NCI-H345 (cell line): ENCODE measurements at places on chromosomes 6 and 20.

DNA sequence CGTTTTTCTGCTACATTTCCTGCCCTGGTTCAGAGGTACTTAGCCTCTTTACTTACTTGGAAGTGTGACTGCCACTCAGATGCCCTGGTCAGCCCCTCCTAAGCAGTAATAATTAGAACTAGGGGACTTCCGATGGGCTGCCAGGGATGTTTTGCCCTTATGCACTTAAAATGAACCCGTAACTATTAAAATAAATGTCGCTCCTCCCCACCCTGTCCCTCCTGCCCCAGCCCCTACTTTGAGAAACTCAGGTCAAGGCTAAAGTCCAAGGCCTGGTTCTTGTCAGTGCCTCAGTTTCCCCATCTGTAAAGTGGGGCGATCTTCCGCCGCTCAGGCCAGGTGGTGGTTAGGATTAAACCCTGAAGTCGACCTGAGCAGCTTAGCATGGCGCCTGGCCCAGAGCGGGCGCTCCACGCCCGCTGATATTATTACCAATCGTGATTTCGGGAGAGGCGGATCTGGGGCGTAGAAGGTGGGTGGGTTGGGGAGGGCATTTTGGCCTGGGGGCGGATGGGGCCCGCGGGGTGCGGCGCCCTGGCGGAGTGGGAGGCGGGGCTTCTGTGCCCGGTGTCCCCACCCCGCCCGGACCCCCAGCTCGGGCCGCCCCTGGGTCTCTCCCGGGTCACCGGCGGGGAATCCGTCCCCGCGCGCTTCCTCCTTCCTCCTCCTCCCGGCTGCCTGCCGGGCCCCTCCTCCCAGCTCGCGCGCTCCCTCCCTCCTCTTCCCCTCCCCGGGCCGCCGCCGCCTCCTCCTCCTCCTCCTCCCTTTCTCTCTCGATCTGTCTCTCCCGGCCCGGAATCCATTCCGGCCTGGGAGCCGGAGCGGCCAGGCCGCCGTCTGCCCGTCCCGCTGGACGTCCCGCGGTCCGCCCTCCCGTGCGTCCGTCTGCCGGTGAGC is at the start of gene SRC:
Gene SRC (plus strand): TSS at position 802 of the 897 bp plus-strand sequence. CDS start 38,014 bp downstream, outside the sequence.
- peak; percentile 45 for DNase-seq

GRCh38 chr6:137799950-137800568 is 67.0 kb upstream of the TNFAIP3 start:
- peak; percentile 23 for DNase-seq

- DNase-seq = no peak
Measured at GRCh38 chr6:167754691-167755090, 72.0 kb upstream of the AFDN start.

DNA sequence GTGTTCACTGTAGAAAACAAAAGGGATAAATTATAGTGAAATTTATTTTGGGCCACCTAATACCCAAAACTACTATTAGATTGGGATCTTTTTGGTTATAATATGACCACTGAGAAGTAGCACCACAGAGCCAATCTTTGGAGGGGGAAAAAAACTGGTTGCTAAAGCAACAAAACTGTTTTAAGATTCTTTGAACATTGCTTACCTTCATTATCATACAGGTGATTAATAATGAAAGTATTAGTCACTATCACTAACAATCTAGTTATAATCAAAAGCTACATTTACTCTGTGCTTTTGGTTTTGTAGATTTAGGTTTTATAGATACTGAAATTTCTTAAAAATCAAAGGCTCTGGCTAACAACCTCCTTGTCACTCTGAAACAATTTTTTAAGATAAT is 31.7 kb downstream of the STX7 start:
- DNase-seq = no peak

DNA sequence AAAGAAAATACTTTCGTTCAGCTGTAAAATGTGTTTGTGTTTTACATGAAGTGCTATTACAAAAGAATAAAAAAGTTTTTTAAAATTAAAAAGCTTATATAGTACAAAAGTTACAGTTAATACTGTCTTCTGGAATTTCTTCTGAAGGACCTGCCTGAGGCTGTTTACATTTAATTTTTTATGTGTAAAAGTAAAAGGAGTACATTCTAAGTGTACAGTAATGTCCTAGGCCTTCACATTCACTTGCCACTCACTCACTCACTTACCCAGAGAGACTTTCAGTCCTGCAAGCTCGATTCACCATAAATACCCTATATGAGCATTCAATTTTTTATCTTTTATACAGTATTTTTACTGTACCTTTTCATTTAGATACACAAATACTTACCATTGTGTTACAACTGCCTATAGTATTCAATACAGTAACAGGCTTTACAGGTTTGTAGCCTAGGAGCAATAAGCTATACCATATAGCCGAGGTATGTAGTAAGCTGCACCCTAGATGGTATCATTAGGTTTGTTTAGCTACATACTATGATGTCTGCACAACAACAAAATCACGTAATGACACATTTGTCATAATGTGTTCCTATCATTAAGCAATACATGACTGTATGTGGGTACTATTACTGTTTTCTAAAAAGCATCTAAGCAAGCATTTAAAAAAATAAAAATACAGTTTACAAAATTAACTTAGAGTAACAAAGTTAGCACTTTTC is 33.0 kb downstream of the RNF146 start:
- no peak for DNase-seq

- DNase-seq = no peak
Measured at GRCh38 chr20:47241345-47241781, 115.1 kb downstream of the ZMYND8 start.

DNA sequence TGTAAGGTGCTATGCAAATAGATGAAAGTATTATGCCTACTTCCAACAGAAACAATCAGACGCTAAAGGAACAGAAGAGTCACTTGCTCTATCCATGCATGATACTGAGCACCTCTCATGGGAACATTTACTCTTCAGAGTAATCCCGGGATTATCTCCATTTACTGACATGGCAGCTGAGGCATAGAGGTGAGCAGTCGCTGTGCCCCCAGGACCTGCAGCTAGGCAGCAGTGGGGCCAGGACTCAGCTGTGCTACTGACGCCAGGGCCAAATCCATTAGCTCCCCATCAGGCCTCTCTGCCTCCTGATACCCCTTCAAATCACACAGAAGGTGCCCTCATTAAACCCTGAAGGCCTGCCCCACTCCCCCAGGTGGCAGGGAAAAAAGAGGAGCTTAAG is 51.9 kb downstream of the TRAM2 start:
- DNase-seq = no peak

DNA sequence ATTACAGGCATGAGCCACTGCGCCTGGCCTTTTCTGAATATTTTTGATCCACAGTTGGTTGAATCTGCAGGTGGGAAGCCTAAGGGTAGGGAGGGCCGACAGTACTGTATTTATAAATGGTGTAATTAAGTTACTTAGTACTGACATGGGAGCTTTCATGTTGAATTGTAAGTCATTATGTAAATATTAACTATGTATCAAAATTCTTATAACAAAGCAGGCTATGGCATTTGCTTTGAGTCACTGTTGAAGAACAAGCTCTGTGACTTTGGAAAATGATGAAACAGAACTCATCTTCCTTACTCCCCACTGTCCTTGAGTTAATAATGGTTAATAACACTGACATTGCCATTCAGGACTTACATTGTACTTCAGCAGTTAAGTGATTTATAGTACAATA is 63.0 kb upstream of the TXNDC5 start:
- no peak for DNase-seq

DNA sequence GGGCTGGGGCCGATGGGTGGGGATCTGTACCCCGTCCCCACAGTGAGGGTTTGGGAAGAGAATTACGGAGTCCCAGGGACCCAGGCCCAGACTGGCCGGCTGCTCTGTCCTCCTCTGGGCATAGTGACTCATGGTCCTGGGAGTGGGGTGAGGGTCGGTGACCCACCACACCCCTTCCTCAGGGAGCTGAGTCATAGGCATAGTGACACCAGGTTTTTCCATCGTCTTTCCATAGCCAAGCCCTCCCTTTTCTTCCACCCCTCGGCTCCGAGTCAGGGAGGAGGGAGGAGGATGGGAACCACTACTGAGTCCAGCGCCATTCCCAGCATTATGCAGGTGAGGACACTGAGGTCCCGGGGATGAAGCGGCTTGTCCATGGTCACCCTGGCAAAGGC is 8.9 kb downstream of the CYP21A2 start:
- no peak for DNase-seq

- no peak for DNase-seq
Measured at GRCh38 chr6:43509142-43509983, 783 bp downstream of the LRRC73 start.

DNA sequence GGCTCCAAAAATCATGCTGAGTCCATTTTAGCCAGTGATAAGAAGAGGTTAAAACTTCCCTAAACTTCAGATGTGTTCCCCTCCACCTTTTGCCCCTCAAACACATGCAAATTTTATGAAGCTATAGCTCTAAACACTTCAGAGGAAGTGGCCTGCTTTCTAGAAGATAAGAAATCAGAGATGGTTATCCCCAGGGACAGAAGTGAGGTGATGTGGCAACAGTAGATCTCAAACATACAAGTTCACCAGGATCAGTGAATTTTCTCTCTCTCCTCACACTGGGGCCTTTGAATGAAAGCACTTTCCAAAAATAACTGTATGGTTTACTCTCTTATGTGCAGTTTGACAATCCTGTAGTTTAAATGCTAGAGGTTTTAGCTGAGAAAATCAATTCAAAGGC is 332.0 kb downstream of the BTBD9 start:
- DNase-seq = no peak

- no peak for DNase-seq
Measured at GRCh38 chr6:119215885-119216590, 133.5 kb downstream of the MAN1A1 start.

DNA sequence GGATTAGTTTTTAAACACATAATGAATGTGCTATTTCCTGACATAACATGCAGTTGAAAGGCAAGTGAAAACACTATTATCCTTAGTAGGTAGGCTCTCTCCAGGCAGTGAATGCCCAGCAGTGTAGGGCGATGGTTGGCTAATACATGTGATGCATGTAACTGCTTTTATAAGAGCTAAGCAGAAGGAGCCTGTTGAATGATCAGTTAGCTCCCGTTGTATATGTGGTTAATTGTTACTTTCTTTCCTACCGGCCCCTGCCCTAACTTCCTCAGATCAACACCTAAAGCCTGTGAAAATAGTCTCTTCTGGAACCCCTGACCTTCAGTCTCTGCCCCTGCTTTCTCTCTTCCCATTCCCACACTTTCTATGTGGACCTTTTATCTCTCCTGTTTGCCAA is 10.5 kb downstream of the SOX4 start:
- no peak for DNase-seq

DNA sequence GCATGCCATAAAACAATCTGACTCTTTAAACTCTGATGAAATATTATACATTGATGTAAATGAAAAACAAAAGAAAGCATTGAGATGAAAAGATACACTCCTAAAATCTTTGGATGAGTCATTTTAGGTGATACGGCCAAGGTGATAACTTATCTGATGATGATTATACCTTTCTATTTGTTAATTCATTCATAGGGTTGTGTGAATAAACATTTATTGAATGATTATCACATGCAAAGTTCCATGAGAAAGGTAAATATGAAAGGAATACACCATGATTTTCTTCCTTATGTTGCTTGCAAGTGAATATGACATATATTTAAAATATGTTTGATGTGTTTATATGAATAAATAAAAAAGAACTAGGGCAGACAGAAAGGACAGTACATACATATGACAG is 15.4 kb upstream of the HIVEP1 start:
- DNase-seq = no peak

- DNase-seq = no peak
Measured at GRCh38 chr20:48313324-48313723, 514.5 kb downstream of the PREX1 start.

DNA sequence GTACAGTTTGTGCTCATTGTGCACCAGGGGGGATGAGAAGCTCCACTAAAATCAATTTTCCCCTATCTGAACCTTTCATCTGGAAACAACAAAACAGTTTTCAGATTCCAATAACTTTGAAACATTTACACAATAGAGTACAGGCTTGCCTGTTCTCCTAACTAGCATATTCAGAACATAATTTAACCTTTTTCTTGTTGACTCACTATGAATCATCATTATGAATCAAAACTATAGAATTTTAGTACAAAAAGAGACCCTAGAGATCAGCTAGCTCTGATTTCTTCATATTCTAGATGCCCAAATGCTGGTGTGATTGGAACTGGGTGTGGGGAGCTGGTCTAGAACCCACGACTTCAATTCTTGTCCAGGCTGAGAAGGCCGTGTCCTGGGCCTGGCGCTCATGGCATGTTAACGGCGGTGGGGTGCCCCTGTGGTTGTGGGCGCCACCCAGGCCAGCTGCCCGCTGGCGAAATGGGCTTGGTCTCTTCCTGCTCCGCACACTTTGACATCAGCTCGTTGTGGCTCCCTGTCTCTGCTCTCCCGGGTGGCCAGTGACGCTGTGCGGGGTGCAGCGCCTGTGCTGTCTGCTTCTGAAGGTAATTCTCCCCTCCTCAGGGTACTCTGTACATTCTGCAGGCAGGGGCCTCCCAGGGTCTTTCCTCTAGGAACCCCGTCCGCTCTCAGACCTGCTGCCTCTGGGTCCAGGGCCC is 29.9 kb upstream of the AGPAT4 start:
- no peak for DNase-seq

- DNase-seq = no peak
Measured at GRCh38 chr6:25136854-25137253, 142.3 kb upstream of the CARMIL1 start.

DNA sequence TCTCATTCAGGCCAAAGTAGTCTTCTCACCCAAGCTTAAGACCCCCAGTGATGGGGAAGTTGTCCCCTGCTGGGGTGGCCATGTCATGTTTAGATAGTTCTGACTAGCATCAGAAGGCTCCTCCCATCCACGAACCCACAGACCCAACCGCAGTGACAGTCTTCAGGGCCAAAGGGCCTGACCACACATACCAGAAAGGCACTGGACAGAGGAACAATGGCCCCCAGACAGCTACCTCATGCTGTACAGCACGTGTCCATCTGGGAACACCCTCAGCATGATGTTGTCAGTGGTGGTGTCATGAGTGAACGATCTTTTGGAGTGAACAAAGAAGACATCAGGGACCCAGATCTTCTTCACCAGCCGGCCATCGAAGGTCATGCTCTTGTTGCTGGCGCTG is 46.3 kb downstream of the GABRR2 start:
- DNase-seq = no peak

DNA sequence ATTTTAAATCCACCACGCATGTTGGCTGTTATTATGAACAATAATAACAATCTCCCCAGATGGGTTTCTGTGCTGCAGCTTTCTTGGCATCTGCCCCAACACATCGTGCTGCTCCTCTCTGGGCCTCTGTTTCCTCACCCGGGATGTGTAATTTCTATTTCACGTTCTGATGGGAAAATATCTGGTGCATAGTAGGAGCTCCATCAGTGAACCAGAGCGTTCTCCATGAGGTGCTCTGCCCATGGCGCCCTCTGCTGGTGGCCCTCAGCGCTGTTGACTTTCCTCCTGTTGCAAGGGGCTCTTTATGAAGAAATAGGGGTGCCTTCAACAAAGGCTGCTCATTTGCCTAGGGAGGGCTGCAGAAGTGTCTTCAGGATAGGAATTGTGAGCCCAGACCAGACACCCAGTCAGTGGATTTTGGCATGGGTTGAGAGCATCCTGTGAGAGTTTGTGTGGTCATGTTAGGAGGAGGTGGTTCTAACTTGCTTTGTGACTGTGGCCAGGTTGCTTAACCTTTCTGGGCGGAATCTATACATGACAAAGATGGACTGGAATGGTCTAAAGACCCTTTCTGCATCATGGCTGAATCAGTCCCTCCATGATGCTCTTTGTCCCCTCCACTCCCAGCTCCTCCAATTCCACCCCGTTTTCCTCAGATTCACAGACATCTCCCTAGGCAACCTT is 8.1 kb downstream of the SCRT2 start:
- peak; percentile 33 for DNase-seq

GRCh38 chr20:10059006-10059405 is 24.2 kb downstream of the ANKEF1 start:
- DNase-seq = no peak
